ENCODE measurements at places on chromosomes 6 and 20.

GRCh38 chr20:64102647-64103354 lies 4.6 kb downstream of the NPBWR2 start:
- DNase-seq, result peak; percentile 44

DNA sequence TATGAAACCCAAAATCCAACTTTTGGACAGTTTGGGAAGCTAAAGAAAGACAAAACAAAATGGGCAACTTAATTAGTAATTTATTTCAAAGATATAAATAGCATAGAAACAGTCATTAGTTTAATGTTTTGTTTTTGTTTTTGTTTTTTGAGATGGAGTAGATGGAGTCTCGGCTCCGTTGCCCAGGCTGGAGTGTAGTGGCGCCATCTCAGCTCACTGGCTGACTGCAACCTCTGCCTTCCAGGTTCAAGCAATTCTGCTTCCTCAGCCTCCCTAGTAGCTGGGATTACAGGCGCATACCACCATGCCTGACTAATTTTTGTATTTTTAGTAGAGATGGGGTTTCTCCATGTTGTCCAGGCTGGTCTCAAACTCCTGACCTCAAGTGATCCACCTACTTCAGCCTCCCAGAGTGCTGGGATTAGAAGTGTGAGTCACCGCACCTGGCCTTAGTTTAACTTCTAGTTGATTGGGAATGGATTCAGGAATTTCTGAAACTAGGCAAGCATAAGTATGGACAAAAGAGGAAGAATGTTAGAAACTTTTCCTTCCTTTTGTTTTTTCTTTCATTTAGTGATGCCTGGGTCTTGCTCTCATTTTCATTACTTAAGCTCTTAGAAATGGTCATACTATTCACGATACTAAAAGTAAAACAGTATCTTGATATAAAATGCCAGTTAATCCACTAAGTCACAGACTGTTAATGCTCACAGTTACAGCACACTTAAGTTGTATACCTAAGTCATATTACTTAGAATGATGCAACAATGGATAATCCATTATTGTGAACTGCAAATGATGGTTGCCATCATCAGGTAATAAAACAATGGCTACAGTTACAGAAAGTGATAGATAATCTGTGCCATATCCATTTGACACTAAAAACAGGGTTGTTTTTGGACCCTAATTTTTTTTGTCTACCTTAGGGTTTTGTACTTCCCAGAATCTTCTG lies 8.2 kb downstream of the SENP6 start:
- no peak for DNase-seq

- DNase-seq, result no peak
These were observed 131.7 kb downstream of the PLCB4 start for GRCh38 chr20:9200620-9201019.

- peak; percentile 33 for DNase-seq
These were observed 85.5 kb upstream of the C20orf144 start for GRCh38 chr20:33576432-33577125.

DNA sequence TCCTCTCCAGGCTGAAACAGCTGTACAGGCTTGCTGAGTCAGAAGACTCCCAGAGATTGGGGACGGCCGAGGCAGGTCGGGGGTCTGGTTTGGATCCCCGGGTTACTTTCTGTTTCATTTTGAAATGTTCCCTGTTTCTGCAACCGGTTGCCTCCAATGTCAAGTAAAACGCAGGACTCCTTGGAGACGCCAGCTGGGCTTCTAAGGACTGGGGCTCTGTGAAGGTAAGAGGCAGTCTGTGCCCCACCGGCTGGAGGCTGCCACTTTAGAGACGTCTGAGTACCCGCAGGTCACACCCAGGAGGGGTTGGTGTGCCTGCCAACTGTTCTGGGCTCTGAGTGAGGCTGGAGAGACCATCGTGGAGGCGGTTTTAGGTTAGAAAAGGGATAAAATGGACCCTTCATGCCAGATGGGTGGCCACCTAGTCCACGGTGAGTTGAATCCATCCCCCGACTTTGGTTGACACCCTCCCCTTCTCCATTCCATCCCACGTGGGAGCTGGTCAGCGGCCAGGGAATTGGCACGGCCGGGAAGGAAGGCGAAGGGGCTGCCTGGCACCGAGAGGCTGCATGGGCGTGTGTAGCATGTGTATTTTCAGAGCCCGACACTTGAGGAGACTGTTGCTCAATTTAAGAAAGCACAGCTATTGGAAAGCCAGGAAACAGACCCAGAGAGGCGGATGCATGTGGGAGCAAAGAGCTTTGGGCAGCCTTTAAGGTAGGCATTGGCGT lies 240.9 kb downstream of the PHACTR1 start:
- DNase-seq, result peak; percentile 40

GRCh38 chr20:21391185-21391971 lies 5.9 kb downstream of the NKX2-4 start:
- DNase-seq, result no peak

DNA sequence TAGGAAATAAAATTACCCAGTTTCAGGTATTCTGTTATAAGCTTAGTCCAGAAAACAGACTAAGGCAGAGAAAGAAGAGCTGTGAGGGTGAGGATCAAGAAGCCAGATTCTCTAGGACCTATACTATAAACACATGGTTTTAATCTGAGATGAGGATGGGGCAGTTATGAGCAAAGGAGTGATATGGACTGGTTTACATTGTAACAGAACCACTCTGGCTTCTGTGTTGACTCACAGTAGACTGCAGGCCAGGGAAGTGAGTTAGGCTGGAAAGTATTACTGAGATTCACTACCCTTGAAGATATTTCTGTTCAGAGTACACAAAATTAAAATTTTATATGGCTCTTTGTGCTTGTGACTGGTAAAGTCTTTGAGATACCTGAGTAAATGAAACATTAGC lies 3.2 kb upstream of the RWDD1 start:
- no peak for DNase-seq

DNA sequence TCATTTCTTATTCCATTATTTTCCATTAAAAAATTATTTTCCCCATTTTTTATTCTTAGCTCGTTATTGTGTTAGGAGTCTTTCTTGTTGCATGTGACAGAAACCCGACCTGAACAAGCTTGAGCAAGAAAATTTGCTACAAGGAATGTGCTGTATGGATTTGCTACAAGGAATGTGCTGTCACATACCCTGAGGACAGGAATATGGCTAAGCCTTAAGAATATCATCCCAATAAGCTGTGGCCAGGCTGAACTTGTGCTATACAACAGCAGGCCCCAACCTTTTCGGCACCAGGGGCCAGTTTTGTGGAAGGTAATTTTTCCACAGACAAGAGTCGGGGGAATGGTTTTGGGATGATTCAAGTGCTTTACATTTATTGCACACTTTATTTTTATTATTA lies 114.0 kb downstream of the TRMT11 start:
- no peak for DNase-seq

DNA sequence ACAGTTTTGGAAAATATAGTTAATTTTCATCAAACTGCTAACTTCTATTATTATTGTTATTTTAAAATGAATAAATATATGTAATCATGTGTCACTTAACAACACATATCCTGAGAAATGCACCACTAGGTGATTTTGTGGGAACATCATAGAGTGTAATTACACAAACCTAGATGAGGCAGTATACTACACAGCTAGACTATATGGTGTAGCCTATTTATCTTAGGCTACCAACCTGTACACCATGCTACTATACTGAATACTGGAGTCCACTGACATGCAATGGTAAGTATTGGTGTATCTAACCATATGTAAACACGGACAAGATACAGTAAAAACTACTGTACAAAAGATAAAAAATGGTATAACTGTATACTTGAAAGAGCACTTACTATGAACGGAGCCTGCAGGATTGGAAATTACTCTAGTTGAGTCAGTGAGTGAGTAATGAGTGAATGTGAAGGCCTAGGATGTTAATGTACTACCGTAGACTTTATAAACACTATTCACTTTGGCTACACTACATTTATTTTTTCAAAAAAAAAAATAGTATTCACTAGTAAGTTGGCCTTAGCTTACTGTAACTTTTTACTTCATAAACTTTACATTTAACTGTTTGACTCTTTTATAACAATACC lies 72.4 kb downstream of the ASCC3 start:
- DNase-seq, result no peak

GRCh38 chr6:131868836-131869235 lies 61.0 kb downstream of the ENPP1 start:
- no peak for DNase-seq

GRCh38 chr20:49104365-49104648 lies 58.2 kb downstream of the CSE1L start:
- DNase-seq, result no peak

DNA sequence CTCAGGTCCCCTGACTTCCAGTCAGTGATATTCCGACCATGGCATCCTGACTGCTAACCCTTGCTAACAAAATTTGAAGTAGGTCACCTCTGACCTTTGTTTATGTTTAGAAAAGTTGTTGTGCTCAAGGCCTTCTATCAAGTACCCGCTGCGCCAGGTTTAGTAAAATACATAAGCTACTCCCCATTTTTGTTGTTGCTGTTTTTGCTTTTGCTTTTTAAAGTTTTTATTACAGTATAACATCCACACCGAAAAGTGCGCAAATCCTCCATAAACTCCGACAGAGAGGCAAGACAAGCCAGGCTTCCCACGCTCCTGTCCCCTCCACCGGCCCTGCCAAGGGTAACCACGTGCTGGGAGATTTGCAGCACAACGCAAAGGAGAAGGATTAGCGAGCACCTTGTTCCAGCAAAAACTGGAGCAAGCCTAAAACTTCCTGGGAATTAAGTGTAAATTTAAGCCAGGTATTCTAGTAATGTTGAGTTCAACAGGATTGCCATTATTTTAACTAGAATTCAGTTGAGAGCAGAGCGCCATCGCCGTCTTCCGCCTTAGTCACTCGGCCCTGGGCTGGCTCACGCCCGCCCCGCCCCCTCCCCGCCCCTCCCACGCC lies 17.8 kb upstream of the HMGN4 start:
- no peak for DNase-seq

- peak; percentile 27 for DNase-seq
These were observed 3.3 kb upstream of the THEMIS start for GRCh38 chr6:127904160-127904559.

- DNase-seq, result no peak
These were observed 302.3 kb upstream of the CITED2 start for GRCh38 chr6:139676718-139677117.

- DNase-seq, result no peak
These were observed 13.5 kb downstream of the NCOA7 start for GRCh38 chr6:125804264-125804663.

DNA sequence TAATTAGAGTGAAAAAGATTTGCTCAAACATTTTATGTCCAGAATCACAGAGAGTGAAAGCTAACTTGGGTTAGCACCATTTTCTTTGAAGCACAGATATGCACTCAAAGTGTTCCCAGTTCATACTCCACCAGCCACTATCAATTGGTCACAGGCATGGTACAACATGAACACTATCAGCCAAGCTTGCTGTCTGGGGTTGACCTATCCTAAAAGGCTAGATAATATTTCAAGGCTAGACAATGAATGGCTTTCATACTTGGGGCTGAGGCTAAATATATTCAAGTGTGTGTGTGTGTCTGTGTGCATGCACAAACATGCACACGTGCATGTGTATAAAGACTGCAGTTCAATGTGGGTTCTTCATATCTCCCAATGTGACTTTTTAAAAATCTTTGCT lies 783.0 kb upstream of the GJE1 start:
- no peak for DNase-seq

GRCh38 chr20:60583741-60584140 lies 625.5 kb downstream of the CDH26 start:
- no peak for DNase-seq

DNA sequence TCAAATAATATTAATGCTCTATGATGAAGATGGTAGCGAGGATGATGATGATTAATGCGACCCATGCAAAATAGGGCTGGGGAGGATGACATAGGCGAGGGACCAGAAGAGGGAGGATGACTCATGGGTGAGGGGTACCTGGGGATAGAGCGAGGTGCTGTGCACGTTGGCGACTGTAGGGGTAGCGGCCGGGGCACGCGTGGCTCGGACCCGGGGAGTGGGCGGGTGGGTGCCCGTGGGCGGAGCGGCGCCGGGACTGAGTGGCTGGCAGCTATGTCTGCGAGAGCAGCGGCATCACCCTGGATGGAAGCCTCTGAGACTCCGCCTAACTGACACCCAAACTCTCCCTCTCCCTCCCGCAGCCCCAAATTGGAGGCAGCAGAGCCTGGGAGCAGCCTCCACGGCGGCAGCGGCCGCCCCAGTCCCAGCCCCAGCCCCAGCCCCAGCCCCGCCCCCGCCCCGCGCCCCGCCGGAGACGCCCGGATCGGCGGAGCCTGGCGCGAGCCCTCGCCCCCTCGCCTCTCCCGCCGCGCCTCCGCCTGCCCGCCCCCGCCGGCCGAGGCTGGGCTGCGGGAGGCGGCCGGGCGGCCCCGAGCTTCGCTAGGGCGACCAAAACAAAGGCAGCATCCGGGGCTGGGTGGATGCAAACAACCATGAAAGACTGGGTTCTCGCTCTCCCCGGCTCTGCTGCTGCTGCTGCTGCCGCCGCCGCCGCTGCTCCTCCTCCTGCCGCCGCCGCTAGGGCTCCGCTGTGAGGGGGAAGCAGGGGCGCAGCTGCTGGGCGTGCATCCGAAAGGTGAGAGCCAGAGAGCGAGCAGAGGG lies at the start of gene RIMS1:
Gene RIMS1, plus strand, starts transcription at position 367 of the 822 bp plus-strand sequence. CDS start 474 bp downstream, outside the sequence.
- DNase-seq, result peak; percentile 14

DNA sequence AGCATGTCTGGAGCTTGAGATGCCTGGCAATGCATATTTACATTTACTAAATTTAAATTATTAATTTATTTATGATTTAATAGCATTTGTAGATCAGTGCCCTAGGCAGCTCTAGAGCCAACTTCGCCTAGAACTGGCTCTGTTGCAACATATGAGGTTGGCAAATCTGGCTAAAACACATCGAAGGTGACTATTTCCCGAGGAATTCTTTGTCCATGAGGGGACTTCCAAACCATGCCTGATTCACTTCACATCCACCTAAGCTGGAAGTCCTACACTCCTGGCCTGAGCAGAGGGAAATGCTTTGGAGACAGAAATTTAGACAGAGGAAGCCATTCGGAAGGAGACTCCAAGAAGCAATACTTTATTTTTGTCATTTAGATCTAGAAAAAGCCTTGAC lies 211.0 kb upstream of the ARG1 start:
- DNase-seq, result no peak

GRCh38 chr6:169950558-169950957 lies 199.1 kb downstream of the ERMARD start:
- DNase-seq, result peak; percentile 53

- no peak for DNase-seq
These were observed 27.6 kb downstream of the SYNJ2 start for GRCh38 chr6:158009114-158009891.

DNA sequence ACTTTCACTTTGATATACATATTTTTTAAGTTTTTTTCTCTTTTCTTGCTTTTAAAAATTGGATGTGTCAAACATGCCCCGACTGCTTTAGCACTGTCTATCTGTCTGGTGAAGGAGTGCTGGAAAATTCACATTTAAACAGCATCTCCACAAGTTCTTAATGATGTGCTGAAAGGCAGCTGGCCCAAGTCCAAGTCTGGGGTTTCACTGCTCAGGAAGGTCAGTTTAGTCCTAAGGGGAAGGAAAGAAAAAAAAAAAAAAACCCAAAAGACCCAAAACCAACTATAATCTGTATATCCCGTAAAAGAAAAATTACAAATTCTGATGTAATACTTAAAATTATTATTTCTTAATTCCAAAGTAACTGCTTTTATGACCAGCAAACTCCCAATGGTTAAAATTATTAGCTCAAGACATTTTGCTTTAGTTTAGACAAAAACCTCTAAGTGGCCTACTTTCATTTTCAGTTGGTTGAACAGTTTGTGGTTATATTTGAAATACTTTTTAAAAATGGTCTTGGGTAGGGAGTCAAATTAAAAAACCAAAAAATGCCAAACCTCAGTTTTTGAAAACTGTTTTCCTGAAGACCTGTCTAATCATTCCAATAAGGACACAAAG lies 79.5 kb upstream of the PREP start:
- DNase-seq, result peak; percentile 81

GRCh38 chr6:140850438-140850837 lies 1282.3 kb upstream of the GJE1 start:
- DNase-seq, result no peak

GRCh38 chr6:71879016-71879415 lies 7.3 kb upstream of the RIMS1 start:
- no peak for DNase-seq
